ENCODE measurements at places on chromosomes 6 and 20. TPM values are rescaled to one million over a fixed set of nuclear protein-coding genes. Genes with fewer than 3 reads are reported as not detected.

- no peak for DNase-seq
Observed at GRCh38 chr6:136812174-136812573, 10.2 kb upstream of the PEX7 start.

GRCh38 chr6:133748628-133749027 lies 140.3 kb upstream of the TCF21 start:
- no peak for DNase-seq

The FAM209A gene
- total RNA-seq = 0.59 TPM

The C2 gene
- 1.0 TPM for total RNA-seq

The OR2H2 gene
- total RNA-seq = not detected

DNA sequence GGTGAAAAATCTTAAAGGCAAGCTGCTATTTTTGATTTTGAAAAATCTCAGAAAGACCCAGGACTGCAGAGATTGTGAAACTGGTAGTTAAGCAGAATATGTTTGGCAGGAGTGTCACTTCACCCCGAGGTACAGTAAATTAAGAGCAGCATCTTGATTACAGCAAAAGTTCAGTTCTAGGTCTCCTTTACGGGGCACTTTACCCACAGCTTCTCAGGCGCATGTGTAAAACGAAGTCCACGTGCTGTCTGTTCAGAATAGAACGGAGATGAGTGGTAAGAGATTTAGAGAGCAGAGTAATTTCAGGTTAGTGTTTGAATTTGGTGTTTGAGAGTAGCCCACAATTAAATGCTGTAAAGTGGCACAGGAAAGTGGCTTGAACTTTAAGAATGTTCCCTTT lies 84.0 kb downstream of the FARS2 start:
- no peak for DNase-seq

Data from activated CD4-positive, alpha-beta memory T cell treated with anti-CD3 and anti-CD28 coated beads for 36 hours (primary cell).